Calu3 (cell line): ENCODE measurements at places on chromosomes 1 and 21. TPM values are rescaled to one million over a fixed set of nuclear protein-coding genes. Genes with fewer than 3 reads are reported as not detected.
A peak's percentile ranks its signal among the peaks of the same experiment; 100 is the strongest.

DNA sequence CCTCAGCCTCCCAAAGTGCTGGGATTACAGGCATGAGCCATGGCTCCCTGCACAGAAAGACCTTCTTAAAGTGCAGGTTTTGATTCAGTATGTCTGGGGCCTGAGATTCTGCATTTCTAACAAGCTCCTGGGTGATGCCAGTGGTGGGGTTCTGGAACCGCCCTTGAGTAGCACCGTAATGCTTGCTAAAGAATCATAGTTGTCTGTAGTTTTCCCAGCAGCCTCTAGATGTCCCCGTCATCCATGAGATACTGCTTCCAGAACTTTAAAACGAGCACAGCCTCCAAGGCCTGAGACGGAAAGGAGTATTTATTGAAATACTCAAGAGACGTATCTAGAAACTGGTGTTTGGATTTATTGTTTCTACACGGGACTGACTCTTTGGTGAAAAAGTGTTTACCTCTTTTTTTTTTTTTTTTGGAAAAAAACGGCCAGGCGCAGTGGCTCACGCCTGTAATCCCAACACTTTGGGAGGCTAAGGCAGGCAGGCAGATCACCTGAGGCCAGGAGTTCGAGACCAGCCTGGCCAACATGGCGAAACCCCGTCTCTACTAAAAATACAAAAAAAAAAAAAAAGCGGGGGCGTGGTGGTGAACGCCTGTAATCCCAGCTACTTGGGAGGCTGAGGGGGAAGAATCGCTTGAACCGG, 2.6 kb upstream of the TOR3A start:
- no peak overlapping the region for H3K4me3 ChIP-seq
- peak; percentile 56 for DNase-seq
- no peak overlapping the region for H3K27ac ChIP-seq
- peaks cover 13% of the 10 kb centered on the region for H3K4me1 ChIP-seq

DNA sequence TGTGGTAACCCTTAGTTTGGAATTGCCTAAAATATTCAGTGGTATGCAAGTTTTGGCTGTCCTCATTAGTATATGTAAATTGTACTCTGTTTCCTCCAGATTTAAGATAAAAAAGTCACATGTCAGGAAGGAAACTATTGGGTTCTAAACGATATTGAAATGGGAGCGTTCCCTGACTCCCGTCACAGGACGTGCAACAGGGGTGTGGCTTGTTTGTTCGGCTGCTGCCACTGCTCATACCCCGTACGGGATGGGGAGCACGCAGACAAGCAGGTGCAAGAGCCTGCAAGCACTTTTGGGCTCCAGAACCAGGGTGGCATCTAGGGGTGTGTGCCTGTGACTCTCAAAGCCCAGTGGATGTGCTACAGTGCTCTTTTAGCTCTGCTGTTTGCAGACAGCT, 6.2 kb upstream of the PAPPA2 start:
- H3K36me3 ChIP-seq = no peaks in the 10 kb centered on the region
- no peak overlapping the region for H3K4me3 ChIP-seq
- no peak for DNase-seq
- H3K27ac ChIP-seq = no peak overlapping the region
- peaks cover 57% of the 10 kb centered on the region for H3K27me3 ChIP-seq

GRCh38 chr21:14572204-14572780, 26.2 kb upstream of the SAMSN1 start:
- DNase-seq = no peak
- H3K4me1 ChIP-seq = no peaks in the 10 kb centered on the region
- H3K36me3 ChIP-seq = no peaks in the 10 kb centered on the region

DNA sequence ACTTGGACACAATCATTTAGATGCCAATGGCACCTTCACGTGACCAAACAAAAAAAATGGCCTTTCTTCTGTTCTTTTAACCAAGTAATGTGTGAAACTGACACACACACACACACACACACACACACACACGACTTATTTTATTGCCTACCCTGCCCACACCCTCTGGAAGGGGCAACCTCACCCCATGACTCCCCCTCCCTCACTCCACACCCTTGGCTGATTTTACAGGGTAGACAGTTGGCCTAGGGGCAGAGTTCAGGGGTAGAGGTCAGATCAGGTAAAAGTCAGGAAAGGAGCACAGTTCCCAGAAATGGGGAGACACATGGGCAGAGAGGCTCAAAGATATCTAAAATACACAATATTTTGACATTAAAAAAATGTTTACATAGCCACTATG, 144.8 kb upstream of the GJB5 start:
- H3K27ac ChIP-seq = no peak overlapping the region
- H3K4me3 ChIP-seq = no peak overlapping the region
- H3K4me1 ChIP-seq = no peaks in the 10 kb centered on the region
- H3K36me3 ChIP-seq = no peaks in the 10 kb centered on the region
- no peak for DNase-seq
- H3K27me3 ChIP-seq = peaks cover 73% of the 10 kb centered on the region

- no peaks in the 10 kb centered on the region for H3K27me3 ChIP-seq
- DNase-seq = peak; percentile 64
- peak overlapping the region; percentile 85 for H3K27ac ChIP-seq
- peaks cover 47% of the 10 kb centered on the region for H3K4me1 ChIP-seq
- H3K4me3 ChIP-seq = peak overlapping the region; percentile 67
Observed at GRCh38 chr1:156750191-156750672, 1.2 kb downstream of the HDGF start.

DNA sequence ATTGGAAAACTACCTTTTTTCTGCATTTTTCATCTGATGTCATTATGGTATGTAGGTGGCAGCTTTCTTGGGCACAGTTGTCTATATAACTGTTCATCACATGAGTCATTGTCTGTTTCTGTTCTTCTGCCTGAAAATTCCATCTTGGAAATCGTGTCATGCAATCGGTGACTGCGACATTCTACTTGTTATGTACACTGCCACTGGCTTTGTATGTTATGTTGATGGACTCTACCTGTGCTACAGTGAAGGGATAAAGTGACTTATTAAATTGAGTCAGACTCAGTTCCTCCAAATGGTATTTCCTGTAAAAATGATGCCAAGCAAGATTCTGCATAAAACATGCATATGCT, 8.6 kb downstream of the SMAP2 start:
- H3K4me1 ChIP-seq = peaks cover 55% of the 10 kb centered on the region
- no peaks in the 10 kb centered on the region for H3K36me3 ChIP-seq
- H3K27me3 ChIP-seq = no peaks in the 10 kb centered on the region
- H3K27ac ChIP-seq = no peak overlapping the region
- no peak overlapping the region for H3K4me3 ChIP-seq

GRCh38 chr1:101282314-101283038, 45.7 kb downstream of the S1PR1 start:
- no peak for DNase-seq
- no peaks in the 10 kb centered on the region for H3K4me1 ChIP-seq
- no peak overlapping the region for H3K27ac ChIP-seq
- no peaks in the 10 kb centered on the region for H3K36me3 ChIP-seq
- H3K27me3 ChIP-seq = peaks cover 44% of the 10 kb centered on the region

DNA sequence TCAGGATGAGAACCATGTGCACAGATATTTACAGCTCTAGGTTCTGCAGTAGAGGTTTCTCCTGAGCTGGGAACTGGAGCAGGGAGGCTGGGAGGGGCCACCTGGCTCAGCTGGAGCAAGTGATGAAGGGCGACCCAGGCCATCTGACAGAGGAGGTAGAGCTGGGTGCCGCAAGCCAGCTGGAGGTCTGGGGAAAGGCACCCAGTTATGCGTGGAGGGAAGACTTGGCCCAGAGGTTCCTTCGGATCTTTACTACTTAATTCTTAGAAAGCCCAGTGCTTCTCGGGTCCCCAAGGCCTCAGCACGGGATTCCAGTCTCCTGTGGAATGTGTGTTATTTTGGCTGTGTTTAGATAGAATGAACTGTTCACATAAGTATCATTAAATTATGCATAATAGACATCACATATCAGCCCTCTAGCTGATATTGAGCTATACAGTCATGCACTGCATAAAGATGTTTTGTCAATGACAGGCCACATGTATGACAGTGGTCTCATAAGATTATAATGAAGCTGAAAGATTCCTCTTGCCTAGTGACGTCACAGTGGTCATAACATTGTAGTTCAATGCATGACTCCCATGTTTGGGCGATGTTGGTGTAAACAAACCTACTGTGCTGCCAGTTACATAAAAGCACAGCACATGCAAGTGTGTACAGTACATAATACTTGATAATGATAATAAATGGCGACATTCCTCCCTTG, 245.1 kb downstream of the RHOU start:
- no peak for DNase-seq
- H3K4me1 ChIP-seq = no peaks in the 10 kb centered on the region
- no peak overlapping the region for H3K27ac ChIP-seq
- H3K4me3 ChIP-seq = no peak overlapping the region
- H3K36me3 ChIP-seq = no peaks in the 10 kb centered on the region

DNA sequence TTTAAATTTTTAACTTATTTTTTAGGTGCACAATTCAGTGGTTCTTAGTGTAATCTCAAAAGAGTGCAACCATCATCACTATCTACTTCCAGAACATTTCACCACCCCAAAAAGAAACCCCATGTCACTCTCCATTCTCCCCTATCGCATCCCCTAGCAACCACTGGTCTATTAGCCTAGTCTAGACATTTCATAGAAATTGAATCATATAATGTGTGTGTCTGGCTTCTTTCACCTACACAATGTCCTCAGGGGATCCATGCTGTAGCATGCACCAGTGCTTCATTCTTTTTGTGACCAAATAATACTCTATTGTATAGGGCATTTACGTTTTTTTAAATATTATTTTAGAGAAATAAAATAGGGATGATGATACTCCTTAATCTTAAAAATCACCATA, 64.7 kb downstream of the JAK1 start:
- H3K36me3 ChIP-seq = peaks cover 18% of the 10 kb centered on the region
- H3K27me3 ChIP-seq = no peaks in the 10 kb centered on the region
- peak overlapping the region; percentile 19 for H3K27ac ChIP-seq
- peaks cover 68% of the 10 kb centered on the region for H3K4me1 ChIP-seq
- no peak for DNase-seq
- H3K4me3 ChIP-seq = no peak overlapping the region

DNA sequence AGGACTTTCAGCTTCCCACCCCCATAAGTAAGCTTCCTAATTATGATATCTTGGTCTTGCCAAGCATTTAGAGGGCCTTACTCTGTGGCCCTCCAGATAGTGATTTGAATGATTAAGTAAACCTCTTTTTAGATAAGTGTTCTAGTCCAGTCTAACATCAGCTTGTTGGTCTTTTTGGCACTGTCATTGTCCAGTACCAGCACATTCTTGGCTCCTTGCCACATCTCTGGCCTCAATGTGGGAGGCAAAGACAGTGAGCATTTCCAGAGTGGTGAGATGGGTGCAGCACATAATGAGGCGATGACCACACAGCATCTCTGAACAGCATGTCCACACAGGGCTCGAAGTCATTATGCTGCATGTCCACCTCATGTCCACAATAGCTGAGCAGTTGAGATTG, 6.1 kb downstream of the CAPZA1 start:
- no peaks in the 10 kb centered on the region for H3K27me3 ChIP-seq
- peaks cover 25% of the 10 kb centered on the region for H3K36me3 ChIP-seq
- no peak overlapping the region for H3K27ac ChIP-seq
- no peak overlapping the region for H3K4me3 ChIP-seq

DNA sequence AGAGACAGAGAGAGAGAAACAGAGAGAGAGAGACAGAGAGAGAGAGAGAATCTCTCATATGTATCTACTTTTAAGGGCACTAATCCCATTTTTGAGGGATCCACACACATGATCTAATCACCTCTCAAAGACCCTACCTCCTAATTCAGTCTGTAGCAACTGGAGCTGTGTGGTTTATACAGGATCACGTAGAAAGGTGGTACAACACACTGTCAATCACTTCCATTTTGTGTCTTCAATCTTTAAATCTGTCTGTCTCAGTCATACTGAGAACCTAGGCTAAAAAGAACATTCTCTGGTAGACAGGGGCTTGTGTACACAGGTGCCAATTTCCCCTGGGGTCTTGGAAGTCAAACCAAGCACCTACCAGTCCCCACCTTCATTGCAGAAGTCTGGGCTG, 229.9 kb downstream of the TGFB2 start:
- no peak overlapping the region for H3K4me3 ChIP-seq
- no peaks in the 10 kb centered on the region for H3K27me3 ChIP-seq
- no peak for DNase-seq
- no peaks in the 10 kb centered on the region for H3K36me3 ChIP-seq

GRCh38 chr1:109799445-109799844, 35.7 kb upstream of the EPS8L3 start:
- DNase-seq = no peak
- no peaks in the 10 kb centered on the region for H3K27me3 ChIP-seq
- no peak overlapping the region for H3K4me3 ChIP-seq
- H3K4me1 ChIP-seq = peaks cover 13% of the 10 kb centered on the region

DNA sequence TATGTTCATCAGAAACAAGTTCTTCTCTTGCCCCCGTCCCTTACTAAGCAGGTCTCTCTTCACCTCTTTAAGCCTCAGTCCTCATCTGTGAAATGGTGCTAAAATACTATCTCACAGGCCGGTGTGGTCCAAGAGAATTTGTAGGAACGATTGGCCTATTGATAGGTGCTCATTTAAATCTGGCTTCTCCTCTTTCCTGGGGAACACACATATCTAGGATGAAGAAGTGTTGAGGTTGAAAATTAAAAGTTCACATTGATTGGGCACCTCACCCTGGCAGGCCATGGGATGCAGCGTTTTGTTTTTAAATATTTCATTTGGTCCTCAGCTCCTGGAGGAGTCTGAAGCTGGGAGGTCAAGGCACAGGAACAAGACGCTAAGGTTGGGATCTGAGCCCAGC, 8.9 kb upstream of the TAS1R2 start:
- no peak overlapping the region for H3K4me3 ChIP-seq
- H3K27ac ChIP-seq = no peak overlapping the region
- H3K4me1 ChIP-seq = no peaks in the 10 kb centered on the region
- DNase-seq = no peak
- H3K36me3 ChIP-seq = no peaks in the 10 kb centered on the region

GRCh38 chr1:222057162-222057561, 315.3 kb upstream of the DUSP10 start:
- no peak for DNase-seq
- no peak overlapping the region for H3K27ac ChIP-seq
- no peaks in the 10 kb centered on the region for H3K4me1 ChIP-seq
- no peaks in the 10 kb centered on the region for H3K27me3 ChIP-seq
- H3K36me3 ChIP-seq = no peaks in the 10 kb centered on the region
- H3K4me3 ChIP-seq = no peak overlapping the region

DNA sequence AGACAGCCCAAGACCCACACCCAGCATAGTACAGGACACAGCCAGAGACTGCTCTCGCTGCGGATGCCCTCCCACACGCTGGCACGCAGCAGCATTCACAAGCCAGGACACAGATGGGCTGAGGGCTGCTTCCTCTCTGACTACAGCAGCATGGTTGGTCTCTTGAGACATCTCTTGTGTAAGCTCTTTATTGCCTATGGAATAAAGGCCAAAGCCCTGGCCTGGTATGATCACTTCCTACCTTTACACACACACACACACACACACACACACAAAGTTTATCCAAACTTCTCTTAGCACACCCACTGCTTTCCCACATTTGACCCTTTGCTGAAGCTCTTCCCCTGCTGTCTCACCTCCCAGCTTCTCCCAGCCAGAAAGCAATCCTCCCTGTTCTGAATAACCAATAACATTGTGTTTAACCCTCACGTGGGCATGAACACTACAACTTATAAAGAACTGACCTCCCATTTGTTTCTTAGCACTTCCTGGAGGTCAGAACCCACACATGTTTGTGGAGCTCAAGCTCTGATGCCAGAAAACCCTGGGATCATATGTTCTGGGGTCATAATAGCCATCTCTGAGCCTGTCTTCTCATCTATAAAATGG, 1.2 kb upstream of the LUZP1 start:
- no peaks in the 10 kb centered on the region for H3K4me1 ChIP-seq
- H3K36me3 ChIP-seq = peaks cover 10% of the 10 kb centered on the region
- no peak for DNase-seq
- H3K4me3 ChIP-seq = no peak overlapping the region
- peak overlapping the region; percentile 5 for H3K27ac ChIP-seq

IFI44 gene
- total RNA-seq = 125 and 259 TPM in 2 replicates

RNF207 gene
- total RNA-seq = 146 and 160 TPM in 2 replicates

GUCA2A gene
- not detected in 2 replicates for total RNA-seq

PRELP gene
- not detected in 2 replicates for total RNA-seq

LCE1C gene
- not detected in 2 replicates for total RNA-seq

TMEM269 gene
- 0.94 and 1.7 TPM in 2 replicates for total RNA-seq

TMPRSS15 gene
- not detected in 2 replicates for total RNA-seq

C8A gene
- total RNA-seq = not detected in 2 replicates
